ENCODE measurements at places on chromosomes 3 and 15.

DNA sequence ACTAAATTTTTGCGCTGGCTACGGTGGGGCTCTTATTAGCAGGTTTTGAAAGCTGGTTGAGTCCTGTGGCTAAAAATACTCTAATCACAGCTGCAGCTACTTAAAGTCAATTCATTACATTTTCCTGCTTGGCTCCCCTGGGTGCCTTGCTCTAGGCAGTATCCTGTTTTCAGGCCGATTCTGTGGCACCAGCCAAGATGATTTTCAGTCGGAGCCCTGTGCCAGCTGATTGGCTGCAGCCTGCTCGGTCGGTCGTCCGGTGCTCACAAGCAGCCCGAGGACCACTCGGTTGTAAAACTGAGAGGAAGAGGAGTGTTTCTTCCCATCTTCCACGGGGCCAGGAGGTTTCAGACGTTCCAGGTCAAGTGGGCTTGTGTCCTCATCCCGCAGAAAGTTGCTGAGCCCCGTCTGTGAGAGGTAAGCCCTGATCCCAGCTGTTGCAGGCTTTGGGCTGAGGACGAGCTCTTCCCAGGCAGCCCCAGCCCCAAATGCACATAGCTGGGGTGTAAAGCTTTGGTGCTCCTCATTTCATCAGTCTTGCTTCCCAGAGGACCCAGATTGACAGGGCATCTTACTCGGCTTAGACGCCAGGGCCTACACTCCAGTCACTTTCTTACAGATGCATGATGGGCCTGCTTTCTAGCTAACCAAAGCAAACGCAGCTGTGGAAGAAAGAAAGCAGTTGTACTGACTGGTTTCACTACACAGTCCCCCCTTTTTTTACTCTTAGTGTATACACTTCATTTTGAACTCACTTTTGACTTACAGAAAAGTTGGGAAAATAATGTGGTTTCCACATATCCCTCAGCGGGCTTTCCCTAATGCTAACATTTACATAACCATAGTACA lies 15.9 kb downstream of the LYSMD4 start:
- no peak for DNase-seq

DNA sequence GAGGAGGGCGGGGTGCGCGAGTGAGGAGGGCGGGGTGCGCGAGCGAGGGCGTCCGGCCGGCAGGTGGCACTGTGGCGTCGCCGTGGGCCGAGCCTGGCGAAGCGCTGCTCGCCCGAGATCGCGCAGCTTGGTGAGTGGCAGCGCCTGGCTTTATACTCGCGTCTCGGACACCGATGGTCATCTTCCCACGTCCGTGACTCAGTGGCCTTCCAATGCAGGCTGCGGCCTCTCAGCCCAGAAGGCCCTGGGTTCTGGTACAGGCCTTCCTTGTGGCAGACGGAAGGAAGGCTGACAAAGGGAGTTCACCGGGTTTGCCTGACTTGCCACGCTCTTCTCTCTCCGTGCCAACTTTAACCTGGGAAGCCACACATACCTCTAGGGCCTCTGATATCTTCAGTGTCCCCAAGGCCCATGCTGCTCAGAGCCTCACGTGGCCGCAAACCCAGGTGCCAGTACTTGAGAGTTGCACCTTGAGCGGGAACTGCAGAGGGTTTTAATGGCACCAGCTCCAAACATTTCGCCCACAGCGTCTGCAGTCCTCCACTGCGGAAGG lies 195.3 kb upstream of the LYSMD4 start:
- DNase-seq, result peak; percentile 84

- no peak for DNase-seq
Observed at GRCh38 chr3:30711151-30711550, 104.8 kb downstream of the TGFBR2 start.

DNA sequence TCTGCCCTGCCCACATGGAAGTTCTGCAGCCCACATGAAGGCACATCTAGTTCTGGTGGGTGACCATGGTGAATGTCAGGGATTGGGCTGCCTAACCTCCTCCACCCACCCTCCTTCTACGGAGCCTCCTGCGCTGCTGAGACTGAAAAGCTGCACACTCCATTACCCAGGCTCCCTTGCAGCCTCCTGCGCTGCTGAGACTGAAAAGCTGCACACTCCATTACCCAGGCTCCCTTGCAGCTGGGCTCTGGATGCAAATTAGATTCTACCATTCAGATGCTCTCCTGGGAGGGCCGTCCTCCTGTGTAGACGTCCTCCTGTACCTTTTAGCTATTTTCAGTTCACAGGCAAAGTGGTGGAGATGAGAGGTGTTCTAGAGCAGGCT lies 32.1 kb downstream of the POMGNT2 start:
- no peak for DNase-seq

GRCh38 chr3:69926385-69926784 lies 73.1 kb upstream of the SAMMSON start:
- DNase-seq, result no peak

DNA sequence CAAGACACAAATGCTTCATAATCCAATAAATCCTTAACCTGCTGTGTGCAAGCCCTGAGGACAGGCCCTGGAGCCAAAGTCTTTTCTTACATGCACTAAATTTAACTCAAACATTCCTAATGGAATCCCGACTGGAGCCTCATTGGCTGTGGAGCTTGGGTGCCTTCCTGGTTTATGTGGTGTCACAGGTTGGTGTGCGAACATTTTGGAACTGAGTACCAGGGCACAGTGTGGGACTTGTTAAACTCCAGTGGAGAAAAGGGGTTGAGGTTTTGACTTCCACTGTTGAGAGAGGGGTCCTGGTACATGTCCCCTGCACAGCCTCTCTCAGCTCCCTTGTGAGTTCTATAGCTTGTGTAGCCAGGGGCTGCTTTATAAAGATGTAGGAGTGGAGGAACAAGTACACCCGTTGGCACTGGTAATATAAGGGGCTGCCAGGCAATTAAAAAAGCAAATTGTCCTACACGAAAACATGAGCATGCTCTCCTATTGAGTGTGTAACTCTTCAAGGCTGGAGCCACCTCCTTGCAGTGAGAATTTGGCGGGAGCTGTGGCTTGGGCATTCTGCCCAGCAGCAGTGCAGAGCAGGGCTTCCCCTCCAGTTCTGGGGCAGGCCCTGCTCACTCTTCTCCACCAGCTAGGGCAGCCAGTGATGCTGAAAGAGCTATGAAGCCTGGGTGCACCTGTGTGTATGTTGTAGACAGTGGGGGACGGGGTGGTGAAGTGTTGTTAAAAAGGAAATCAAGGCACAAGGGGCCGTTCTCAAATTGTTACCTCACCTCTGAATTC lies 218.1 kb downstream of the CLSTN2 start:
- DNase-seq, result no peak

GRCh38 chr3:183484431-183485075 lies 56.1 kb upstream of the MCF2L2 start:
- DNase-seq, result no peak

- no peak for DNase-seq
Observed at GRCh38 chr15:45589256-45589655, 2.1 kb downstream of the BLOC1S6 start.

DNA sequence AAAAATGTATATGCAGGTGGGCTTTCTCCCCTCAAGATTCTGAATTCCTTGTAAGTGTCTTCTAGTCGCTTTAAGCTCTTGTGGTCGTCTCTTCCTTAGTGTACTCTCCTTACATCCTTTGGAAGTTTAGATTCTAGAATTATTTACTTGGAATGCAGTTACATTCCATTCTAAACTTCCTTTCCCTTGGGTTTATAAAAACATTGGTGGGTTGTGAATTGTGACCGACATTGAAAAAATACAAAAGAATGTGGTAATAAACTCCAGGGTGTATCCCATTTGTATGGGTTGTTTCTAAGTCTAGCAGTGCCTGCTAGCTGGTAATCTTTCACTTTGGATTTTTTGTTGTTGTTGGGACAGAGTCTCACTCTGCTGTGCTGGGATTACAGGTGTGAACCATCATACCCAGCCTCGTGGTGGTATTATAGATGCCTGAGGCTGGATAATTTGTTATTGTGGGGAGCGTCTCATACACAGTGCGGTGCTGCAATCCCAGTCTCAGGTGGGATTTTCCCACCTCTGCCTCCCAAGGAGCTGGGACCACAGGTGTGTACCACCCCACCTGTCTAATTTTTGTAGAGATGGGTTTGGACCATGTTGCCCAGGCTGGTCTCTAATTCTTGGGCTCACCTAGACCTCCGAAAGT lies 9.1 kb downstream of the CHD2 start:
- no peak for DNase-seq

DNA sequence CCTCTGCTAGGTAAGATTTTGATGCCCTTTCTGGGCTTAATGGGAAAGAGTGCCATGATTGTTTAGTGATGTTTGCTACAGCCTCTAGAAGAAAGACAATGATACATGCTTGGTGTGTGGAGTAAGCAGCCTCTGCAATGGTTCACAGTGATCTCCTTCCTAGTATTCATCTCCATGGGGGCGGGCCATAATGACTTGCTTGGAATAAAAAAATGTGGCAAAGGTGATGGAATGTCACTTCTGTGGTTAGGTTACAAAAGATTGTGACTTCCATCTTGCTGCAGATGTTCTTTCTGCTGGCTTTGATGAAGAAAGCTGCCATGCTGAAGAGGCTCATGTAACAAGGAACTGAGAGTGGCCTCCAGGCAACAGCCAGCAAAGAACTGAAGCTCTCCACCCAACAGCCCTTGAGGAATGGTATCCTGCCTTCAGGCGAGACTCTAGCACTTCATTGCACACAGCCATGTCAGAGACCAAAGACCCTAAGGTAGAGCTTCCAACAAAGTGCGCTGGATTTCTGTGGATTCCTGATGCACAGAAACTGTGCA lies 139.1 kb upstream of the LRIG1 start:
- DNase-seq, result no peak

GRCh38 chr3:15983693-15984092 lies 185.9 kb upstream of the ANKRD28 start:
- no peak for DNase-seq

GRCh38 chr15:58069008-58069407 lies 3.5 kb upstream of the ALDH1A2 start:
- DNase-seq, result no peak

DNA sequence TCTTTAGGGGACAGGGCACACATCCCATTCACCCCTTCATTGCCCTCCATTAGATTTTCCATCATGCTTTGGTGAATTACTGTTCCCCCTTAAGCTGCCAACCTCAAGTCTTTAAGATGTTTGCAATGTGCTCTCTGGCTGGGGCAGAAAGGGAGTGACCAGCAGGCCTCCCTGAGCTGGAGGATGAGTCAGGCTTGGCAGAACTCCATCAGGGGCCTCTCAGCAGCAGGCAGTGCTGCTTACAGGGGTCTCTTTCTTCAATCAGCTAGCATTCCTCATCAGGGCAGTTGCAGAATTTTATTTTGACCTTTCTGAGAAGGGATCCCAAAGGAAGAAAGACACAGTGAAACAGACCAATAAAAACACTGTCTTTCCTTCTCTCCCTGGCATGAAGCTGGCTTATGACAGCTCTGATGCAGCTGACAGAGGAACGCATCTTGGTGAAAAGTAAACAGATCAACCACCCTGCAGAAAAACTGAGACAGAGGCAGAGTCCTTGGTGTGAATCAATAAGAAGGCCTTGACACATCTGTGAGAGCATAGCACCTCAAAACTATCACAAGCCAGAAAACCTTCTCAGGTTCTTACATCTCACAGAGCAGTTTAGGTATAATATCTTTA lies 88.7 kb upstream of the MRPL3 start:
- no peak for DNase-seq

DNA sequence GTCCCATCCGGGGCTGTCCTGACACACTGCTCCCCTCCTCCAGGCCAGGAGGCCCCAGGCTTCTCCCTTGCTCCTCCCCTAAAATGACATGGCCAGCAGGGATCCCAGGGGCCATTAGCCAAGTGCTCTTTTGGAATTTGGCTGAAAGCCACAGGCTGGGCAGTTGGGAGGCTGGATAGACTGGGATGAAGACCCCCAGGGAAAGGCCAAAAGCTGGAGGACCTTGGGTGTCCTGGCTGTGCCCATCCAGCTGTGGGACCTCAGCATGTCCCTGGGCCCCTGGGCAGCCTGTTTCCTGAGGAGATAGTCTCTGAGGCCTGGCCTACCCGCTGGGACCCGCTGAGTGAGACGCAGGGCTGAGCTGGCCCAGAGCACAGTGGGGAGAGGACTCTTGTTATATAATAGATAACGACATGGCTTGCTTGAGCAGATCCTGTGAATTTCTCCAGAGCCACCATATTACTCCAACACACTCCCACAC lies 5.7 kb upstream of the PDE8A start:
- no peak for DNase-seq

- no peak for DNase-seq
Observed at GRCh38 chr3:10743366-10744097, 72.5 kb upstream of the SLC6A11 start.

DNA sequence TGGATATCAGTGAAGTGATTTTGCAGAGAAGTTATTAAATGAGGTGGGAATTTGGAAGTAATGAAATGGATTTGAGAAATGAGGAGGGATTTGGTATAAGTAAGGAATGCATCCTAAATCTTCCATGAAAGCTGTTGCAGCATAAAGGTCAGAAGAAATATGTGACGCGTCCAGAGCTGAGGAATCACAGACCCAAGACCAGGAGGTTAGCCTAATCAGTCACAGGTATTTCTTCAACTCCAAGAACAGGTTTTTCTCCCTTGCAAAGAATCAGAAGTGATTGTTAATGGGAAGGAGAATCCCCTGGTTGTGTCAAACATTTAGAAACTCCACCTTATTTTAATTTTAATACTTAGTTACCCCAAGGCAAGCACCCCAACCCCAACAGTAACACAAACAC lies 253.2 kb downstream of the MEX3B start:
- no peak for DNase-seq

- no peak for DNase-seq
Observed at GRCh38 chr3:13044496-13045240, 28.6 kb downstream of the IQSEC1 start.

DNA sequence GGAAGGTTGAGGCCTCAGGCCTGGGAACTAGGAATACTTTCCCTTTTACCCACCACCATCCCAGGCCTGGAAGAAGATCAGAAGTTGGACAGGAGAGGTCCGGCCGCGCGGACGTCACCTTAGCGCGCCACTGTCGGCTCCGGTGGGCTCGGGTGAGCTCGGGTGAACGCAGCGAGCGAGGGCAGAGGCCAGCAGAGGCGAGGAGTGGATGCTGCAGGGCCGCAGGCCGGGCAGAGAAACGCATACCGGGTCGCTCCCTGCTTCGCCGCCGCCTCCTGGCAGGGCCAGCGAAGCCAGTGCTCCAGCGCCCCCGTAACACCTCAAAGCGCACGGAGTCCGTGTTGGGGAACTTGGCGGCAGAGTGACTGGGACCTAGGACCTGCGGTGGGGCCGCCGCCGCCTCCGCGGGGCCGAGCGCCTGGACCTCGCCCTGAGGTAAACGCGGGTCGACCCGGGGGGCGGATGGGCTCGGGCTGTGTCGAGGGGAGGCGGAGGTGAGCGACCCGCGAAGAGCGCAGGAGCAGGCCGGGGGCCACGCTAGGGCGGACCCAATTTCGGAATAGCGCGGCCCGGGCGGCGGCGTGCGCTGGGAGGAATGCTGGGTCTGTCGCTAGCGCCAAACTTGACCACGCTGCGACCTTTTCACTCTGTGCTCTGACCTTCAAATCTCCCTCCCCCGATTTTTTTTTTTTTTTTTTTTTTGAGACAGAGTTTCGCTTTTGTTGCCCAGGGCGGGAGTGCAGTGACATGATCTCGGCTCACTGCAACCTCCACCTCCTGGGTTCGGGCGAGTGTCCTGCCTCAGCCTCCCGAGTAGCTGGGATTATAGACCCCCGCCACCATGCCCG lies 1.6 kb downstream of the CYP11A1 start:
- no peak for DNase-seq
